ENCODE measurements at places on chromosomes 16 and 17.

DNA sequence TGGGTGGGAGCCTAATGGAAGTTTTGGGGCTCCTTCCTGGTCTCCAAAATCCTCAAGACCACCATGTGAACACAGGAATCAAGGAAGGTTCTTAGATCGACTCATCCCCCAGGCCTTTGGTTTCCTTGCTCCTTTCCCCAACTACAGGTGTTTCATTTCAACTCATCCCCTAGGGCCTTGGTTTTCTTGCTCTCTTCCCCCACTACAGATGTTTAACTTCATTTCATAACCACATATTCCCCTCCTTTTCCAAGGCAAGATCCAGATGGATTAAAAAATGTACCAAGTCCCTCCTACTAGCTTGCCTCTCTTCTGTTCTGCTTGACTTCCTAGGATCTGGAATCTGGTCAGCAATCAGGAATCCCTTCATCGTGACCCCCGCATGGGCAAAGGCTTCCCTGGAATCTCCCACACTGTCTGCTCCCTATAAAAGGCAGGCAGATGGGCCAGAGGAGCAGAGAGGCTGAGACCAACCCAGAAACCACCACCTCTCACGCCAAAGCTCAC lies at the start of gene CCL11:
TSS of gene CCL11 (plus strand) at position 457 of the 507 bp plus-strand sequence. CDS start 67 bp downstream, outside the sequence.
- no peak for DNase-seq

GRCh38 chr16:67425061-67425460 lies 5.9 kb upstream of the HSD11B2 start:
- no peak for DNase-seq

- DNase-seq, result no peak
These were observed 338.8 kb downstream of the SEC14L1 start for GRCh38 chr17:77479372-77480198.

DNA sequence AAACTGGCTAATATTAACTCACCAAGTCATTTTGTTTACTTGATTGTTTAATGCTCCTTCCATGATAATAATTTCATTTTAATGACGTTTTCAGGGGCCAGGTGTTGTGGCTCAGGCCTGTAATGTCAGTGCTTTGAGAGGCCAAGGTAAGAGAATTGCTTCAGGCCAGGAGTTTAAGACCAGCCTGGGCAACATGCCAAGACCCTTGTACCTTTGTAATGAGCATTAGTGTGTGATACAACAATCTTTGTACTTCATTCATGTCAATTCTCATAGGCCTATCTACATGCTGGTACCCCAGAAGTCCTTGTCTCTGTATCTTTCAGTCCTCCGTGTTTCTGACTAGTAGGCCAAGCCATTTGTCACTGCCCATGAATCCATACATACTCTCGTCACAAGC lies 296.9 kb downstream of the ZFHX3 start:
- no peak for DNase-seq

DNA sequence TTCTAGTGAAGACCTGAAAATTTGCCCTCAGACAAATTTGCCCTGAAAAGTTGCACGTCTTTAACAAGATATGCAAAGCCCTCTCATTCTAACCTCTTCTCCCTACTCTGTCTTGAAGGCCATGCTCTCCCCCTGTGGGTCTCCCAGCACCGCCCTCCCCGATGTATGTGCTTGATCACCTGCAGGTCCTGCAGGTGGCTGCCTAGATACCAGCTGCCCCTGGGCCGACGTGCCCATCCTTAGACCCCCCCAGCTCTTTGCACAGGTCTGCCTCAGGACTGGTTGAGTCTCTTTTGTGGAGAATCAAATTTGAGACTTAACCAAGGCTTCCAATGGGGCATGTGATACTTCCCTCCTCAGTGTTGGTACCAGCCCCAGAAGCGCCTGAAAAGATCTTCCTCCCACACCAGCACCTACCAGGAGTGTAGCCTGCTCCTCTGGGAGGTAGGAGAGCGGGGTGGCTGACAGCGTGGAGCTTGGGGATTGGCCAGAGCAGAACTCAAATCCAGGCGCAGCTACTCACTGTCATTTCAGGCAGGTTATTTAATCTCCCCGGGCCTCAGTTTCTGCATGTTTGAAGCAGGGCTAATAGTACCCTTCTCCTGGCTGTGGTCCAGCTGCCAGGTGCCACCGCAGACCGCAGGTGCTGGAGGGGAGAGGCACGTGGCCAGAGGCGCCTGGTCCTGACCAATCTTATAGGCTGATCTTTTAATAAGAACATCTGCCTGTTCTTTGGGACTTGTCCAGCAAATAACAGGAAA lies 4.5 kb upstream of the MRPL38 start:
- no peak for DNase-seq

GRCh38 chr17:83057397-83057761 lies 22.0 kb upstream of the METRNL start:
- no peak for DNase-seq

GRCh38 chr16:10123141-10123540 lies 59.1 kb downstream of the GRIN2A start:
- DNase-seq, result no peak
